ENCODE measurements at places on chromosomes 11 and 22.
A peak's percentile ranks its signal among the peaks of the same experiment; 100 is the strongest.

GRCh38 chr11:118988280-118988679, 9.7 kb upstream of the CENATAC start:
- peak; percentile 29 for DNase-seq

DNA sequence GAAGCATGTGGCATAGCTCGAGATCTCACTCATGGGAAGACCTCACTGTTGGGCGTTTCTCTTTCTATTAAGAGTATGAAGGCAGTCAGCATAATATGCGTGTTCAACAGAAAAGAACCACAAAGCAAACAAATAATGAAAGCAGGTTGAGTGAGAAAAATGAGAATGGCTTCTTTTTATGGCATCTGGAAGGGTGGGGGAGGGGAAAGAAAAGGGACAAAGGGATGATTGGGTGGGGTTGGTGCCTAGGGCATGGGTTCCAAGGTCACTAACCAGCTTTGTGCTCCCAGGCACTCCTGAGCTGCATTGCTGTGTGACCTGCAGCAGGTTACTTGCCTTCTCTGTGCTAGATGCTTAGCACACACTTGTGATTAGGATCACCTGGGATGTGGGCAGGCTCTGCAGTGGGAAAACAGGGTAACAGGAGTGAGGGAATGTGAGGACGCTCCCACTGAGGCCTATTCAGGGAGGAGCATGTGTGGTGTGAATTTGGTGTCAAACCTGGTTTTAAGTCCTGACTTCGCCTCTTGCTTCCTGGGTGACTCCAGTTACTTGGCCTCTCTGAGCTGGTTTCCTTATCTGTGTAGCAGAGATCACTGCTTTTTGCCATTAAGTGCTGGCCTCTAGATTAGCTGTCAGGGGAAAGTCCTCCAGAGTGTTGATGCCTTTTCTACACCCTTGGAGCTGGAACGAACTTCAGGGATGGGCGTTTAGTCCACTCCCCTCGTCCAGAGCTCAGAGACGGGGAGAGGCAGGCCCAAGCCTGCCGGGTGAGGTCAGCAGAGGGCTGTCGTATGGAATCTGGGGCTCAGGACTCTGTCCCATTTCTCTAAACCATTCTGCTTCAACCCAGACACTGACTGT, 74.8 kb downstream of the KIAA1671 start:
- no peak for DNase-seq

DNA sequence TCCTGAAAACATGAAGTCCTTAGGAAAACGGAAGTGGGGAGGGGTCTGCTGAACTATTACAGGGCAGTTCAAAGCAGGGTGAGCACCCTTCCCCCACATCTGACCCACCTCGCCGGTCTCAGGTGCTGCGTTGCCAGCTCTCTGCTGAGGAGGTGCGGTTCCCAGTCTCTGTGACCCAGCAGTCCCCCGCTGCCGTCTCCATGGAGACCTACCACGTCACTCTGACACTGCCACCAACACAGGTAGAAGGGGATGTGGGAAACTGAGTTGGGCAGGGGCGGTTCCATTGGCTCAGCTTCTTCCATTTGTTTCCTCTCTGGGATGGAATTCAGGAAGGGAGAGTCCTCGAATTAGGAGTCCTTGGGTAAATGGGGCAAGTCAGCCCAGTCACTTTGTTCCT, 3.3 kb downstream of the C2CD2L start:
- no peak for DNase-seq

DNA sequence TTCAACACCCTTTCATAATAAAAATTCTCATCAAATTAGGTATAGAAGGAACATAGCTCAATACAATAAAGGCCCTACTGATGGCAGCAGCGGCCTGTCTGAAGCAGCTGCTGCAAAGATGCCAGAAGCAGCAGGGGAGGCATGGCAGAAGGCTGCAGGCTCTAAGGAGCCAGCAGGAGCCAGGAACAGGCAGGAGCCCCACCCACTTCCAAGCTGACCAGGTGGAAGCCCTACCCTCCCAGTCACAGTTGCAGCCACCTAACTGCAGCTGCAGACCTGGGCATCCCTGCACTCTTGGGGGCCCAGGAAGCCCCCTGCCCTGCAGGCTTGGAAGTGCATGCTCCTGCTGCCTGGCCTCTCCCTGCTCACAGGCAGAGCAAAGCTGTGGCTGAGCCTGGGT, 18.2 kb upstream of the OR6A2 start:
- no peak for DNase-seq

DNA sequence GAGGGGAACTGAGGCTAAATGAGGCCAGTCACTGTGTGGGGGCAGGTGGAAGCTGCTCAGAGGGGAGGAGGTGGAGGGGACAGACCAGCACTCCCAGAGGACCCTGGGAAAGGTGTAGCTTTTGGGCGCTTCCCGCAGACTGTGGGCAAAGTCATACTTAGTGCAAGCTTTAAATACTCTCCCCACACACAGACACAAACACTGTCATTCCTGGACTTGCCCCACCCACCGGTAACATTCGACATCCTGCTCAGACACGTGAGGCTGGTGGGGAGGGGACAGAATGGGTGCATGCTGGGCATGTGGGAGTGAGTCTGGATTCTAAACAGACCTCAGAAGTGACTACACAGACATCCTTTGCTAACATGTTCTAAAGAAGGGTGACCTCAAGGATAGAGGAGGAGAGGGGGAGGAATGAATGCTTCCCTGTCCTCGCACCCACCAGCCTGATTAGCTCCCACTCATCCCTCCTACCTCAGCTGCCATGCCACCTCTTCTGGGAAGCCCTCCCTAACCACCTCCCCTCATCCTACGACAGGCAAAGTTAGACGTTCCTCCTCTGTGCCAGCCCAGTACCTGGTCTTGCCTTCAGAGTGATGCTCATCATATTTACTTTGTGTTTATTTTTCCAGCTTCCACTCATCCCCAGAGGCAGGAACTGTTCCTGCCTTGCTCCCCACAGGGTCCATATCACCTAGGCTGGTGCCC, 22.2 kb downstream of the TSKU start:
- no peak for DNase-seq

GRCh38 chr11:72927380-72927779, 113.2 kb downstream of the ATG16L2 start:
- no peak for DNase-seq

DNA sequence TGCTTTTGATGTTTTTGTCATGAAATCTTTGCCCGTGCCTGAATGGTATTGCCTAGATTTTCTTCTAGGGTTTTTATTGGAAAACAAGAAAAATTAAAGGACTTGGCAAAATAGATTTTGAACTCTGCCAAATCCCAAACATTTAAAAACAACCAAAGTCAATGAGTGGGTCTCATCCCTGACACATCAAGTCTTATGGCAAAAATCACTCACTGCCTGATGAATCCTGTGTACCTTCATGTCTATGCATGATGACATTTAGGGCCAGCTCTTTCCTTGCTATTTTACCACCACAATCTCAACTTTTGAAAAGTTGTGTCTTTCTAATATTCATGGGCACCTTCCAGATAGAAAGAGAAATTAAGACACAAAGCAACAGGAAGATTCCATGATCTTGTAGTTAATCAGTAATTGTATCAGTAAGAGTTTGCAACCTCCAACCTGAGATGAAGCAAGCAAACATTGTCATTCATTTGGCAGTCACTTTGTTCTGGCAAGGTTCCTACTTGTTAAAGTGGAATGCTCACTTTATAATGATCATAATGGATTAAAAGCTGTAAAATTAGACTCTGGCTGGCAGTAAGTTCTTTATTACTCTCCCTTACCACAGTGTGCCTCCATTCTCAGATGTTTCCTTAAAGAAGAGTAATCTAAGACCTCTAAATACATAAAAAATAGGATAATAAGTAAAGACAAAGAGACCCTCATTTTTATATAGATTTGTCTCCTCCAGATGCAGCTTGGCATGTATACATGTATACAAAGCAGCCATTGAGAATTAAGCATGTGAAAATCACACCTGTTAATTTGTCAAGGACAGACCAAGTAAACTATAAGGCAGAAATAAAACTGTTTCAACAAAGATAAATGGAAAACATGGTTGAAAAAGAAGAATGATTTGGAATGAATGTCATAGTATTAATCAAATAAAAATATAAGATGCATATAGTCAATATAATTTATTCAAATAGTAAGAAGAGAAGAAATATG, 51.6 kb downstream of the ETS1 start:
- DNase-seq: no peak

DNA sequence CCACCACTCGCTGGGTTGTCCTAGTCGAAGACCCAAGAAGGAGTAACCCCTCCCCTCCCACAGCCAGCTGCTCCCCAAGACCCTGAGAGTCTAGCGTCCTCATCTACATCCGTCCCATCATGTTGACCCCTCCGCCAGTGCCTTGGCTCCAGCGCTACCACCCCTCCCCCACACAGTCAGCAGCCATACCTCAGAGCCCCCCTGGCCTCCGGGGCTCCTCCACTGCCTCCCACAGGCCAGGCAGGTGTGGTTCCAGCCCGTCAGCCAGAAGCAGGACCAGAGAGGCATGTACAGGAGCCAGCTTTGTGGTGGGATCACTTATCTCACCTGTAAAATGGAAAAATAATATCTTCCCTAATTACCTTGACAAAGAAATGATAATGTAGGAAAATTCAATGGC, 51.5 kb upstream of the PHF21B start:
- DNase-seq: no peak

GRCh38 chr22:37896181-37896592, 9.9 kb upstream of the MICALL1 start:
- no peak for DNase-seq

DNA sequence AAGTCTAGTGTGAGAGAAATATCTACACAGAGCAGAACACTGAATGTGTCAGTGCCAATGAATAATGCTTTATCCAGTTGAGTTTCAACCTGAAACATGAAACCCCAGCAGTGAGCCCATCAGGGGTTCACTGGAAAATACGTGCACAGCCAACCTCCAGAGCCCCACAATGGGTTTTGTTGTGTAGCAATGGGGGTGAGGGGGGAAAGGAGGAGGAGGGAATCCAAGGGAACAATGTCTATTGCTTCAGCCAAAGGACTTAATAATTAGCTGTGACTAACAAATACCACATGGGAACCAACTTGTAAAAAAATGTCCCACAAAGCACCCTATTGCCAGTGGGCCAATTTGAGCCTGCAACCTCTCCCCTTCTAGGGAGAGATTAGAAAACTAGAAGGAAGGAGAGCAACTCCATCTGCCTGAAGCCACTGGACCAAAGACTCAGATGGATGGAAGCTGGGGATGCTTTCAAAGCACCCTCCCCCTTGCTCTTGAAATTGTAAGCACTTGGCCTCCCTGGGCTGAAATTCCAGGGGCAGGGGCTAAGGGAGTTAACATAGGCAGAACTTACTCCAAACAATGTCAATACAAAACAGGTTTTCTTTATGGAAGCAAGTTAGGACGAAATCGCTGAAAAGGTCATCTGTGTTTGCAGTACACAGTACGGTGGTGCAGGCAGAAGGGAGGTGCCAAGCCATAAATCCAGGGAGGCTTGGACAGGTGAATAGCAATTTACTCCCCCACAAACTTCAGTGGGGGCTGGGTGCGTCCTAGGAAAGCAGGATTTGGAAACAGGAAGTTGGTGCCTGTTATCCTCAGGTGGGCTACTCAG, 99.8 kb downstream of the ARL14EP start:
- DNase-seq: no peak

- no peak for DNase-seq
Measured at GRCh38 chr11:64659417-64660144, 63.4 kb downstream of the NRXN2 start.

DNA sequence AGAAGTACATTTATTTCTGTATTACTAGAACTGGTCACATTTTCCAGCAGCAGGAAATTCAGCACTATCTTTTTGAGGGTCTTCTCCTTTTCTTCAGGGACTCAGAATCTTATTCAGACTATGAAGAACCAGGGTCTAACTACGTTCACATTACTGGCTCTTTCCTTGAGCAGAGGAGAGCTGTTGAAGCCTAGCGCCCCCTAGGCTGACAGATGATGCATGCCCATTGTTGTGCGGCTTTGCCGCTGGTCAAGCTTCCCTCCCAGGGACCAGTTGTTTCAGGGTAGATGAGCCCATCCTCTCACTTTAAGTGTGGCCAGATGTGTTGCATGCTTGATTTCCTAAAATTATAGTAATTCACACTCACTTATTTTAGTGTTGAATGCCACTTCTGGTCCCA, 168.2 kb upstream of the PDGFD start:
- DNase-seq: no peak

DNA sequence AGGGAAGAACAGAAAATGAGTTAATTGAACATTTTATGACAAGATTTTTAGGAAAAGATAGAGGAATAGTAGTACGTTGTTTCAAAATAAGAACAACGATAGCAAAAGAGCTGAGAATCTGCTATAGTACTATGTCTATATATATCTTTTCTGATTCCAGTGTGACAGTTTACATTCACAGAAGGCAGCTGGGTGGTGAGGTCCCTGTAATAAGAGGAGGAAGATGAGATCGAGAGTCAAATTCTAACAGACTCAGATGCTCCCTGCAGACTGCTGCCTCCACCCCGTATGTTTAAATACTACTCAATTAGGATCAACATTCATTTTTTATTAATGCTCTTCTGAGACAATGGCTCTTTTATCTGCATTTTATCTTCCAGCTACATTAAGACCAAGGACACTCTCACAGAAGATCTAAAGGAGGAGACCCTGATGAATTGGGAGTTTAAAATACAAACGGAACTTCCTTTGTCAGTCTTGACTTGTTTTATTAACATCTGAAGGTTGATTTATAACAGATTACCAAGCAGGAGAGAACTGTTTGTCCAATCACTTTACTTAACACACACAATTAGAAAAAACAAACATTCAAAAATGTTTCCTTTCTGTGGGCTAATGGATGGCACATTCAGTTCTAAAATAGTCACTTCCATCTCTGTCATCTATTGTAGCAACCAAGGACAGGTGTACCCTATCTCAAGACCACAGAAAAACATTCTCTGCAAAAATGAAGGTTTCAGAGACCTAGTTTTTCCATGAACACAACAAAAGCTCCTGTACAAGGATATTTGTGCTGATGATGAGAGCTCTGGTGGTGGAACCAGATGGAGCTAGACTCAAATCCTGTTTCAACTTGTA, 240.2 kb downstream of the CADM1 start:
- no peak for DNase-seq

GRCh38 chr22:35842954-35843353, 125.3 kb downstream of the APOL5 start:
- no peak for DNase-seq
